ENCODE measurements at places on chromosomes 1 and 21.

DNA sequence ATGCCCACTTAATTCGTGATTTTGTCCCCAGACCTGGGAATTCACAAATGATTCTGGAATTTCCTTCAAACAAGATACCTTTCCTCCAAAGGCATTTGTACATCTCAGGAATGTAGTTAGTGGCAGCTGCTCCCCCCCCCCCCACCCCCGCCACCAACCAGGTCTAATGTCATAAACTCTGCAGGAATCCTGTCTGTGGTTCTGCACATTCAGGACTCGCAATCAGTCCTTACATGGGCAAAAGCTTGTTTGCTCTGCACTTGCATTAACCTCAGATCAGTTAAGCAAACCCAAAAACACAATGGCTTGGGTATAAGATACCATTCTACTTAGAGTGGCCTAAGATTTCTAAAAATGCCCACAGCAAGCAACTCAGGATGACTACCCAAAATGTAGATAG lies 143.8 kb downstream of the TGFB2 start:
- DNase-seq, result no peak

- no peak for DNase-seq
Measured at GRCh38 chr1:39160703-39161102, 43.8 kb upstream of the MACF1 start.

DNA sequence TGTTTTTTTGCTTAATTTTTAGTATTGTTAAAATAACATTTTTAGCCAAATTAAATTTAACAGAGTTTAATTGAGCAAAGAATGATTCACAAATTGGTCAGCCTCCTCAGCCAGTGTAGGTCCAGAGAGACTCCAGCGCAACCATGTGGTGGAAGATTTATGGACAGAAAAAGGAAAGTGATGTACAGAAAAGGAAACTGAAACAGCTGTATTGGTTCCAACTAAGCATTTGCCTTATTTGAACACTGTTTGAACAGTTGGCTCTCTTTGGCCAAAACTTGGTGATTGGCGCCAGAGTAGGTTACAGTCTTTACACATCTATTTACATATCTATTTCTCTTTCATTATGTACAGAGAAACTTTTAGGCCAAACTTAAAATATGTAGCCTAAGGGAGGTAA lies 19.4 kb downstream of the RPS6KC1 start:
- DNase-seq, result no peak

- no peak for DNase-seq
Measured at GRCh38 chr1:18580691-18581419, 49.8 kb upstream of the PAX7 start.

GRCh38 chr1:28110555-28110954 lies 22.1 kb upstream of the EYA3 start:
- no peak for DNase-seq

DNA sequence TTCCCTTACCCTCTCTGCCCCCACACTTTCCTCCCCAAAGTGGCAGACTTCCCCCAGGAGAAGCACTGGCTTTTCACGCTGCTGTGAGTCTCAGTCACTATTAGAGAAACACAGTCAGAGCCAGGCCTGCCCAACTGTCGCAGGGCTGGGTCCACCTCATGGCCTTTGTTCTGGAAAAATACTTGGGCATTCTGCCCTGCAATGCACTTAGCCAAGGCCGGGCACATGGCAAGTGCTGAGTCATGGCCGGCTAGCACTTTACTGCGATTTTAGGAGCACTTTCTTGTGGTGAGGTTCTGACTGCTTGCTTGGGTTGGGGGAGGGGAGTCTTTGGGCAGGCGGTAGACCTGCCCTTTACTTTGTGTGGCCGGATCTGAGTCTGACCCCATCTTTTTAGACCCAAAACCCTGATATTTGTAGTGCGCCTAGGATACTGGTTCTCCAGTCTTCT lies 7.7 kb downstream of the EPHX1 start:
- peak; percentile 62 for DNase-seq

DNA sequence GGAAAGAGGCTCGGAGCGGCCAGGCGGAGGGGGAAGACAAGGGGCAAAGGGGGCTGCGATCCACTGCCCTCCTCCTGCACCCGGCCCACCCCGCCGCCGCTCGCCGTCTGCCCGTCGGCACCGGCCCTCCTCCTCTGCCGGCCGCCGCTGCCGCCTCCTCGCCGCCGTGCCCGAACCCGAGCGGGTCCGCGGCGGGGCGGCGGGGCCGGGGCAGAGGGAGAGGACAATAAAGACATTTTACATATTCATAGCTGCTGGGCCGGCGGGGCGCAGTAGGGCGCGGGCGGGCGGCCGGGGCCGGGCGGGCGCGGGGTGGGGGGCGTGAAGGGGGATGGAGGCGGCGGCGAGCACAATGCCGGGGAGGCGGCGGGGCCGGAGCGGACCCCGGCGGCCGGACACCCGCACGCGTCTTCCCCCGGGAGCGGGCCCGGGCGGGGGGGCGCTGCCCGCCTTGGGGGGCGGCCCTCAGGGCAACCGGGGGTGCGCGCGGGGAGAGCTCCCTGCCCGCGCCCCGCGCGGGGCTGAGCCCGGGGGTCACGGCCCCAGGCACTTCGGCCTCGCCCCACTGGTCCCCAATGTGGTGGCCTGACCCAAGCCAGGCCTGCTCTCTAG lies 546 bp downstream of the POU2F1 start:
- DNase-seq, result peak; percentile 75

- peak; percentile 46 for DNase-seq
Measured at GRCh38 chr1:159823406-159823805, 3.3 kb upstream of the SLAMF8 start.

GRCh38 chr1:94193128-94193527 lies 44.3 kb downstream of the ARHGAP29 start:
- no peak for DNase-seq

DNA sequence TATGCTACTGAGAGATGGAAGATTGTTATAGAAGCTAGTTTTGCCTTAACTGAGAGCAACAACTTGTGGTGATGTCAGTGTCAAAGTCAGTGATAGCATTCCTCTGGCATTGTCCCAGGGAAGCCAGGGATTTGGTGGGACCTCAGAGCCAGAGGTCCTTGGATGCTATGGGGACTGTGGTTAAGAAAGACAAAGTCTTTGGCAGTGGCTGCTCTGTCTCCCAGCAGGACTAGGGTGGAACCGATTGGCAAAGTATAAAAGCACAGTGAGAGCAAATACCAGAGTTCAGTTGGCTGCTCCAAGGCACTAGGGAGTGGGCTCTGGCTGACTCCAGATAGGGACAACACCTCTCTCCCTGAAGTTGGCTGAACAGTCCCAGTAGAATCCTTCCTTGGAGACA lies 104.8 kb downstream of the GDAP2 start:
- no peak for DNase-seq

DNA sequence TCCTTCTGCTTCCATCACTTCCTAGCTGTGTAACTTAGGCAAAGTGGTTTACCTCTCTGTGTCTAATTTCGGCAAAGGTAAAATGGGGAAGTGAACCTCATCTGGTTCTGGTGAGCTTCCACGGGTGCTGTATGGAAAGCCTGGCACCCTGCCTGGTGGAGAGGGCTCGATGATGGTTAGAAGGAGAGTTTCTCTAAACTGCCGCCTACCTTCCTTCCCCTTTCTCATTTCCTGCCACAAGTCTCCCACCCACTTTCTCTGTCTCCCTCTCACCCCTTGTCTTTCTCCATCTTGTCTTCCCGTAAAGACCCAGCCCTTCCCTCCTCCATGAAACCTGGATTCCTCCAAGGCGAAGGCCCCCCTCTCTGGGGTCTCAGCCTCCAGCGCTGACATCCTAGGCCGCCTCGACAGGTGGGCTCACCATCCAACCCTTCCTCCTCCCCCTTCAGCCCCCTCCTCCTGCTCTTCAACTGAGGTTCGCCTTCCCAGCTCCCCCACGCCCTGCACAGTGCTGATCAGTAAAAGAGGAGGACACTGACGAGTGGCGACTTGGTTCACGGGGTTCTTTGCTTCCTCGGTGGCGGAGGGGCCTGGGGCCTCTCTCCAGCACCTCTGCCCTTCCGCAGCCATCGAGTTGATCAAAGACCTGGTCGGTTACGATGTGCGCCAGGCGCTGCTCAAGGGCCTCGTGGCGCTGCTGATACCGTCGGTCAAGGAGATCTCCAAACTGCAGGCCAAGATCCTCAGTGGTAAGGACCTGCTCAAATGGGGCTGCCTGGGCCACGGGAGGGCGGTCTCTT lies 7.3 kb downstream of the RNU5D-1 start:
- no peak for DNase-seq

DNA sequence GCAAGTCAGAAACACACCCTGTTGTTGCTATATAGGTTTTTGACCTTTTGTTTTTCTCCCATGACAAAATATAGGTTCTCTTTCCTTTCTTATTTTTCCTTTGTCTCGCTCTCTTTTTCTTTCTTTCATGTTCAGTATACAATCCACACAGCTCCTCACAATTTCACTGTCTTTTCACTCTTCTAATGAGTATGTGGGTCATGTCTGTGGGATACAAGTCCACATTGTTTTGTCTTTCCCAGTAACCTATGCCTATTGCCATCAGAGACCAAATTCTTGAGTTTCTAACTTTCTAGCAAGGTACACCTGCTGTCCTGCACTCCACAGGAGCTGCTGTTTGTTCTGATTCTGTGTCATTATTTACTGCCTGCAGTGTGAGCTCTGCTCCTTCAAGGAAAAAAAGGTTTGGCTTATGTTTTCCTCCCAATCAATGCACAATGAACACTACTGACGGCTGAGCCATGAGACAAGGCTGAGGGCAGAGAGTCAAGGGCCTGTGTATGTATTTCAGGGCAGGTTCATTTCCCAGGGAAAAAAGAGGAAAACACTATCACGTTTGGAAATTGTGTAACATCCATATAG lies 453.8 kb downstream of the NEGR1 start:
- peak; percentile 0 for DNase-seq

DNA sequence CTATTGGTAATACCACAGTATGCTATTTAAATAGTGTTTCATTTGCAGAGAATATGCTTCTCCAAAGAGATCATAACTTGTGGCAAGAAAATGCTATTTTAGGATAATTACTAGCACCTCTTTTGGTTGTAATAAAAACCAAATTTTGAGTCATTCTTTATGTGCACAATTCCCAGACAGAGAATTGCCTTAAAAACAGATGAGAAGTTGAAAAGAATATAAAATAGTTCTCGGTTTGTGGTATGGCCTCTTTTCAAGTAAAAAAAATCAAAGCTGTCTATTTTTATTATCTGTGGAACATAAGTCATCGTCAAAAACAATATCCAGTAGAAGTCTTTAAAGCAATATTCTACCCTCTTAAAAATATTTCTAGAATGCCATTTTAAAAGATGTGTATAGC lies 185.9 kb downstream of the GREM2 start:
- no peak for DNase-seq

- no peak for DNase-seq
Measured at GRCh38 chr1:94036730-94037129, 84.2 kb downstream of the ABCA4 start.

DNA sequence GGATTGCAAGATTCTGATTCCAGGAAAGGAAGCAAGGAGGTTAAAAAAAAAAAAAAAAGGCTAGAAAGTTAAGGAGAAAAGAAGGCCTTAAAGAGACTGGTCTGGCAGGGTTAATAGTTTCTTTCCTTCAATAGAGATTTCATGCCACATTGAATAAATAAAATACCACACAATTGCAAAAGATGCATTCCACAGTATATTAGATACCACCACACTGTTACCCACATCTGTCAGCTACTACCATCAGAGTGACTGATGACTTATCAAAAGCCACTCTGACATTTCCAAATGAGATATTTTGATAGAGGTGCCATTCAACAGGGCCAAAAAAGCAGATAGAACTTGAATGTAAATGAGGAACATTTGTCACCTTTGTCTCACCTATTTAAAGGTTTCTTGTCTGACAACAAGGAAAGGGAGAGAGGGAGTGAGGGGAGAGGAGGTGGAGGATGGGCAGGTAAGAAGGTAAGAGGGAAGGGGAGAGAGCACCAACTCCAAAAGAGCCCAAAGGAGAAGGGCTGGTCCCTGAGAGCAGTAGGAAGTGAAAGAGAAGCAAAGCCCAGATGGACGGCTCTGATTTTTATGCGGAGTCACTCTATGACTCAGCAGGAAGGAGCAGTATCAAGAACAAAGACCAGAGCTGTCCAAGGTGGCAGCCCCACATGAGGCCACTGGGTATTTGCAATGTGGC lies 38.3 kb downstream of the LRRN2 start:
- peak; percentile 78 for DNase-seq

DNA sequence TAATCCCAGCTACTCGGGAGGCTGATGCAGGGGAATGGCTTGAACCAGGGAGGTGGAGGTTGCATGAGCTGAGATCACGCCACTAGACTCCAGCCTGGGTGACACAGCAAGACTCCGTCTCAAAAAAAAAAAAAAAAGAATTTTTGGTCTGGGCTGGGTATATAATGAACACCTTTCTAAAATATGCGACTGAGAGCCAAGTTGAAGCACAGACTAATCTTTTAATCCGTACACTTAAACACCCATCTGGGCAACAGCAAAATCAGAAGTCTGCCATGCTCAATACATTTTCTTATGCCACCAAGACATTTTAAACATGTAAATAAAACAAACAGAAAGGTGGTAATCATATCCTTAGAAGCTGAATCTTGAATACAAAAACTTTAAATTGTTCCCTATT lies 31.6 kb upstream of the ABCB10 start:
- no peak for DNase-seq

- no peak for DNase-seq
Measured at GRCh38 chr1:223156343-223156742, 13.3 kb upstream of the TLR5 start.

- no peak for DNase-seq
Measured at GRCh38 chr1:66058558-66058957, 265.9 kb downstream of the PDE4B start.

- DNase-seq, result no peak
Measured at GRCh38 chr21:33302055-33302454, 22.7 kb upstream of the IFNAR1 start.

DNA sequence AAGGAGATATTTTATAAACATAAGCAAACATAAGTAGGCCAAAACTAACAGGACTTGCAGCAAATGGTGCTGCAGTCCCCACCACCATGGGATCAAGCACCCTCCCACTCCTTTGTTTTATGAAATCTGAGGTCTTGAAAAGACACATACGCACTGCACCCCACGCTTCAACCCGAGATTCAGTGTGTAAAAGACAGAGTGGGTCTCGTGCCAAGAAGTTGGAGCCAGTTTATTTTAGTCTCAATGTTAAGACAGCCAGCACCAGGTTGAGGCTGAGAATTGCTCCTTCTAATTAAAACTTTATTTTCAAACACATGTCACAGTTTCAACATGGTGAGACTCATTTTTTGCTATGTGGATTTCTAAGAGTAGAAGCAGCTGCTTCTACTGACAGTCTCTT lies 139.1 kb upstream of the TIAM1 start:
- DNase-seq, result no peak

DNA sequence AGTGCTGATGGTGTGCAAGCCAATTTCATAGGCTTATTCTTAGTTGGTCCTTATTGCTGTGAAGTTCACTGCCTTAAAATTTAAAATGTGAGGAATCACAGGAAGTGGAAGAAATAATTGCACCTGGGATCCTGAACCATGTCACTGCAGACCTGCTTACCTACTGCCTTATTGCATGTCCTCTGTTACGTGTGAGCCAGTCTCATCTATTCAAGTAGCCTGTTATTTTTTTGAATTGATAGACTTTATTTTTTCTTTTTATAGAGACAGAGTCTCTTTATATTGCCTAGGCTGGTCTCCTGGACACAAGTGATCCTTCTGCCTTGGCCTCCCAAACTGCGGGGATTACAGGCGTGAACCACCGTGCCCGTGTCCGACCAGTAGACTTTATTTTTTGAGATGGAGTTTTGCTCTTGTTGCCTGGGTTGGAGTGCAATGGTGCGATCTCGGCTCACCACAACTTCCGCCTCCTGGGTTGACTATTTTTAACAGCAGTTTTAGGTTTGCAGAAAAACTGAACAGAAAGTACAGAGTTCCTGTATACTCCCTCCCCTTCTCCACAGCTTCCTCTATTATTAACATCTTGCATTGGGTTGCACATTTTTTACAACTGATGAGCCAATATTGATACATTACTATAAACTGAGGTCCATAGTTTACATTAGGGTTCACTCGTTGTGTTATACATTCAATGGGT lies 14.0 kb upstream of the DISC1 start:
- no peak for DNase-seq
